RWPE1 (cell line): ENCODE measurements at places on chromosomes 13 and 19.

GRCh38 chr13:85321734-85322133 is 477.5 kb downstream of the SLITRK6 start:
- no peak for DNase-seq

- DNase-seq, result no peak
Observed at GRCh38 chr13:38518328-38518727, 168.5 kb upstream of the FREM2 start.

DNA sequence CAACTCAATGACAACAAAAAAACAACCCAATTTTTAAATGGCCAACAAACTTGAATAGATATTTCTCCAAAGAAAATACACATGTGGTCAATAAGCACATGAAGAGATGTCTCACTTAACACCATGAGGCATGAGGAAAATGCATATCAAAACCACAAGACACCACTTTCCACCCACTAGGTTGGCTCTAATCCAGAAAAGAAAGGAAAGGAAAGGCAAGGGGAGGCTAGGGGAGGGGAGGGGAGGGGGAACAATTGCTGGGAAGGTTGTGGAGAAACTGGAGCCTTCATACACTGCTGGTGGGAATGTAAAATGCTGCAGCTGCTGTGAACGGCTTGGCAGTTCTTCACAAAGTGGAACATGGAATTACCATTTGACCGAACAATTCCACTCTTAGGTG is 854.3 kb downstream of the UQCRFS1 start:
- no peak for DNase-seq

DNA sequence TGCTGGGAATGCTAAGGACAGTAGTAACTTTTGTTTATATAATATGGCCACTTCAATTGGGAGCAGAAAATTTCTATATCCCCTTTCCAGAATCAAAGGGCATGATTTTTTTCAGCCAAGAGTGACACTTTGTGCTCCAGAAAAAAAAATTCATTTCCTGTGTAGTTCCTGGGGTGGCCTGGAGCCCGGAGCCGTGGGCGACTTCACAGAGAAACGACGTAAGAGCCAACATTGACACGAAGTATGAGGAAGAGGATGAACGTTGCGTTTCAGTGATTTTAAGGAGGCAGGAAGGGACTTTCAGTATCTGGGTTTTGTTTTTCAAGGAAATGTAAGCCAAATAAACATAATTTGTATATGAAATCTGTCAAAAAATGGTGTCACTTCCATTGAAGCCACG is 187.6 kb downstream of the STK24 start:
- no peak for DNase-seq

GRCh38 chr13:35787937-35788336 is 311.4 kb upstream of the MAB21L1 start:
- no peak for DNase-seq

- no peak for DNase-seq
Observed at GRCh38 chr19:48218997-48219396, 36.7 kb downstream of the CARD8 start.

- peak; percentile 76 for DNase-seq
Observed at GRCh38 chr19:2578901-2579677, 103.2 kb downstream of the GADD45B start.

GRCh38 chr13:49357694-49358093 is 86.2 kb downstream of the CAB39L start:
- DNase-seq, result no peak

- DNase-seq, result no peak
Observed at GRCh38 chr13:67048084-67048820, 181.9 kb downstream of the PCDH9 start.

- DNase-seq, result no peak
Observed at GRCh38 chr19:38021352-38021751, 114.3 kb downstream of the SIPA1L3 start.

- no peak for DNase-seq
Observed at GRCh38 chr13:45996631-45997030, 55.9 kb downstream of the ZC3H13 start.

DNA sequence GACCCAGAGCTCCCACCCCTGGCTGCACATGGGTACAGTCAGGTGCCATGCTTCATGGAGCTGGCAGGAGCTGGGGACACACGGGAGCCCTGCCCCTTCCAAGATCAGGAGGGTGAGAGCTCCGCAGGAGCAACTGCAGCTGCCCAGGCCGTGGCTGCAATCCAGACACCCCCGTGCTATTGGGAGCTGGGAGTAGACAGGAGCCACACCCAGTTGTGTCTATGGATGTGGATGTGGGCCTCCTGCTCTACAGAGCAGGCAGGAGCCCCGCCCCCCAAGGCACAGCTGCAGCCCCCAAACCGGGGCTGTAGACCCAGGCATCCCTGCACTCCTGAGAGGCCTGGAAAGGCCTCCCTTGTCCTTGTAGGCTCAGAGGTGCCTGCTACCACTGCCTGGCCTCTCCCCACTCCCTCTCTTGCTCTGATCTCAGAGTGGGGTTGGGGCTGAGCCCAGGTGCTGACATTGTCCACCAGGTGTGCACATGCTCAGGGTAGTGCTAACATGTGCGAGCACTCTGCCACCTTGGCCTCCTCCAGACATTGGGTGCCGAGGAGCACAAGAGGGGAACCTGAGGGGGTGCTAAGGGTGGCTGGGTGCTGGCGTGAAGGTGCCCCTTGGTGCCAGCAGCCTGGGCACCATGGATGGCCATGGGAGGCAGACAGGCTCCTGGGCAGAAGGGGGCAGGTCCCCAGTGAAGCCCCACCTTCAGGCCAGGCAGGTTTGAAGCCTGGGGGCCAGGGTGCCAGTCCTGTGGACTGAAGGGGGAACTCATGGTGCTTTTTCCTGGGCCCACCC is 8.0 kb upstream of the BAX start:
- no peak for DNase-seq

- DNase-seq, result no peak
Observed at GRCh38 chr13:88345171-88345847, 674.1 kb downstream of the SLITRK5 start.

DNA sequence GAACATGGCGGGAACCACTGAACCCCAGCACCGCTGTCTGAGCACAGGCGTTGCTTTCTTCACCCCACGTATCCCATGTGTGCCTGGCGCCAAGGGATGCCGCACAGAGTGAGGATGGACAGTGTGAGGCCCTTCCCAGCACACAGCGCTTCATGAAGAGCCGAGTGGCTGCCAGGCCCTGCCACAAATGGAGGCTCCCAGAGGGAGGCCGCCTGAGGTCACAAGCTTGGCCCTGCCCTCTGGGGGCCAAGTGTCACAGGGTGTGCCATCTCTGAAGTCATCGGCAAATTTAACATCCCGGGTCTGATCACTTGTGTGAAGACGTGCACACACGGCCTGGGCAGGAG is 24.4 kb downstream of the MPND start:
- no peak for DNase-seq

GRCh38 chr13:79406597-79406908 is 498 bp upstream of the RBM26 start:
- DNase-seq, result no peak

DNA sequence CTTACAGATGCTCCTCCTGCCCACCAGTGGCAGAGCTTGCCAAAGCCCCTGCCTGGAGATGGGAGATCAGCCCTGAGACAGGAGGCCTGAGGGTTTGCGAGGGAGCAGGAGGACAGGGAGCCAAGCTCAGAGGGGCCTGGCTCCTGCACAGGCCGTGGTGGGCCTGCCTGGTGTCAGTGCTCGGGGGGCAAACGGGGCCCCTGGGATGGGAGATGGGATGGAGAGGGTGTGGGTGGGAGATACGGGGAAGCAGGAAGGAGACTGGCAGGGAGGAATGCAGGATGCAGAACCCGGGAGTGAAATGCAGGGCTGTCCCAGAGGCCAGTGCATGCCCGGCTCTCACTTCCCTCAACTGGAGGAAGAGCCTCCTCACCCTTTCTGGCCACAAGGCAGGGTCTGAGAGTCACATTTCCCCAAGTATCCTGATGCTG is 19.9 kb downstream of the ELAVL1 start:
- no peak for DNase-seq

GRCh38 chr13:73403355-73404120 is 344.7 kb downstream of the KLF5 start:
- DNase-seq, result peak; percentile 10

DNA sequence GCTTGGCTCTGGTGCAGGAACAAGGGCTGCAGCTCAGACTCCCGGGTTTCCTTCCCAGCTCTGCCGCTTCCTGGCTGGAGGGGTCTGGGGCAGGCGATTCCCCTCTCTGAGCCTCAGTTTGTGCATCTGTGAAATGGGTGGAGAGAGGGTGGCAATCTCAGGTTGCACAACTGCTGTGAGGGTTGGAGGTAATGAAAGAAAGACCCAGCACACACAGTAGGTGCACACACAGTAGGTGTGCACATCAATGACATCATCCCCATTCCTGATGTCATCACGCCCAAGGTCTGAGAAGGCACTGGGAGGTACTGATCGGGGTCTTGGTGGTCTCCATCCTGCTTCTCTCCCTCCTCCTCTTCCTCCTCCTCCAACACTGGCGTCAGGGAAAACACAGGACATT is 2.7 kb downstream of the LILRB4 start:
- no peak for DNase-seq

- no peak for DNase-seq
Observed at GRCh38 chr19:3108775-3109174, 14.6 kb downstream of the GNA11 start.

- DNase-seq, result no peak
Observed at GRCh38 chr19:50476907-50477238, 225 bp upstream of the GARIN5A start.

- DNase-seq, result no peak
Observed at GRCh38 chr13:36628377-36629056, 45.3 kb upstream of the SERTM1 start.

DNA sequence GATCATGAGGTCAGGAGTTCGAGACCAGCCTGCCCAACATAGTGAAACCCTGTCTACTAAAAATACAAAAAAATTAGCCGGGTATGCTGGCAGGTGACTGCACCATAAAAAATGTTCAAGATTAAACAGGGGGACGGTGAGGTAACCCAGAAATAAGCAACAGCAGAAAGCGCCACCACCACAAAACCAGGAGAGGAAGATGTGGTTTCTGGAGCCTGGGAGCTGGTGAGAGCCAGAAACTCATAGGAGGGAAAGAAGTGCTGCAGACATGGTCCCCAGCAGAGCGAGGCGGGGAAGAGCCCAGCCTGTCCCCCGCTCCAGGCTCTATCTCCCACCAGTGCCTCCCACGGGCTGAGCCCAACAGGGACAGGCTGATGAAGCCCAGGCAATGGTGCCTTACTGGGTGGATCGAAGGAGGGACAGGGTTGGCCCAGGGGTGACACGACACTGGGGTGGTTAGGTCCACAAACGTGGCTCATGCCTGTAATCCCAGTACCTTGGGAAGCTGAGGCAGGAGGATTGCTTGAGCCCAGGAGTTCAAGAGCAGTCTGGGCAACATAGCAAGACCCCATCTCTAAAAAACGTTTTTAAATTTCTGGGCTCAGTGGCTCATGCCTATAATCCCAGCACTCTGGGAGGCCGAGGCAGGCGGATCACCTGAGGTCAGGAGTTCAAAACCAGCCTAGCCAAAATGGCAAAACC is 19.0 kb downstream of the SPC24 start:
- DNase-seq, result no peak

GRCh38 chr19:31513841-31514240 is 164.6 kb upstream of the TSHZ3 start:
- no peak for DNase-seq

DNA sequence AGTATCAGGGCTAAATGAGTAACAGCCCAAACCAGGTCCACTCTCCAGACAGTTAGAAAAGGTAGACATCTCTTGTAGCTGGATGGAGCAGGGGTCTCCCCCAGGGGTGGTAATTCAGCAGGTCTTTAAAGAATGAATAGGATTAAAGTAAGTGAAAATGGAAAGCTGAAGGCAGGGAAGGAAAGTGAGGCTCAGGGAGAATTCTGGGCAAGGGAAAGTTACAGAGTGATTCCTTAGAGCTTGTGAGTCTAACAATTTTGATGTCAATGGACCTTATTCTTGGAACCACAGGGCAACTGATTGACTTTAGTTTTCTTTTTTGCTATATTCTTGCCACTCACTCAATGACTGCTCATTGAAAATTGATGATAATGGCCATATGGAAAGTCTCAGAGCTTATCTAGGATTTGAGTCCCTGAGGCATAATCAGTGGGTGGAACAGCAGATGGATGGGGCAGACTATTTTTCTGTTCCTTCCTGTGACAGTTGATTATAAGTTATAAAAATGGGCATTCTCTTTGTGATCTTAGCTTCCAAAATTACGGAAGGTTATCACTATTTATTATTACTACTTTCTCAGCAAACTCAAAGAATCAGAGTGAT is 76.9 kb downstream of the LRCH1 start:
- DNase-seq, result no peak

- DNase-seq, result no peak
Observed at GRCh38 chr13:20326276-20326675, 94.2 kb upstream of the GJB6 start.

DNA sequence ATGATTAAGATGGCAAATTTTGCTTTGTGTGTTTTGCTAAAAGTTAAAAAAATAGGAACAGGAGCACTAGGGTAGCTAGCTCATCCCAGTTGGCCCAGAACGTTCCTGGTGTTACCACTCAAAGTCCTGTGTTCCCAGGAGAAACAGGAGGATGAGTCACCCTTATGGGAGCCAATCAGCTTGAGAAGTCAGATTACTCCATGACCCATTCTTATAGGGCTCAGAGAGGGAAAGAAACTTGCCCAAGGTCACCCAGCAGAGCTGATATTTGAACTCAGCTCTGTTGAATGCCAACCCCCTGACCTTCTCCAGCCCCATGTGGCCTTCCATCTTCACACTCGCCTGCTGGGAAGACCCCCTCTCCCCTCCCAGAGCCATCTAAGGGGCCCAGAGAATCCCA is 13.0 kb downstream of the NMRK2 start:
- no peak for DNase-seq

- no peak for DNase-seq
Observed at GRCh38 chr13:106377931-106378662, 157.4 kb downstream of the EFNB2 start.

DNA sequence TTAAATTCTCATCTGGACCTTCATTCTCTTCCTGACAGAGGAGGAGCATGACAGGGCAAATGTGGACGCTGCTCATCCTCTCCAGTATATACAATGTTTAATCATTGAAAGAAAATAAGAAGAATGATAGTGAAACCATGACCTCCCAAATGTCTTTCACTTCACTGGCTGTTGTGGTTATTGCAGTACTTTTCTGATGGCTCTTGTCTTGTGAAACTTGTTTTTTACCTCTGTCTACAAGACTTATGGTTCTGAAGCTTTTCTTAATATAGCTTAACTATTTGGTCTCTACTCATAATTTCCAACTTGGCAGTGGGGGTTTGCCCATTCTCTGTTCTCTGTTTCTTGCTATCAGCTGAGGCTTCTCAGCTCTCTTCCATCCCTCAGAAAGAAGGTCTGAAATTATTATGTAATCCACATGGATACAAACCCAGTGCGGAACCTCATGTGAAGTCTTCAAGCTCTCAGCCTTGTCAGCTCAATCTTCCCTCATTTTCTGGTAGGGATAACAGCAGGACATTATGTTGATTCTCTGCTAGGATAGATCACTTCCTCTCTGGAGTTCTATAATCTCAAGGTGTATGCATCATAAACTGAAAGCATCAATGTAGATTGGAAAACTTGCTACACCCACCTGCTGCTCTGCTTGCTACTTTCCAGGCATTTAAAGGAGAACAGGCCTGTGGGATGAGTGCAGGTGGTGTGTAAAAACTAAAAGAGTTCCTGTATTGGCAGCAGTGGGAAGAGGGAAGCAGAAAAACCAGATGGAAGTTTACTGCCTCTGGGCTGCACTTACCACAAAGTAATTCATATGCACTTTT is 250.3 kb upstream of the HTR2A start:
- no peak for DNase-seq
